Activated naive CD8-positive, alpha-beta T cell treated with anti-CD3 and anti-CD28 coated beads, Interleukin-2, amount 50 U/mL, for 16 hours (primary cell): ENCODE measurements at places on chromosomes 4 and X.

DNA sequence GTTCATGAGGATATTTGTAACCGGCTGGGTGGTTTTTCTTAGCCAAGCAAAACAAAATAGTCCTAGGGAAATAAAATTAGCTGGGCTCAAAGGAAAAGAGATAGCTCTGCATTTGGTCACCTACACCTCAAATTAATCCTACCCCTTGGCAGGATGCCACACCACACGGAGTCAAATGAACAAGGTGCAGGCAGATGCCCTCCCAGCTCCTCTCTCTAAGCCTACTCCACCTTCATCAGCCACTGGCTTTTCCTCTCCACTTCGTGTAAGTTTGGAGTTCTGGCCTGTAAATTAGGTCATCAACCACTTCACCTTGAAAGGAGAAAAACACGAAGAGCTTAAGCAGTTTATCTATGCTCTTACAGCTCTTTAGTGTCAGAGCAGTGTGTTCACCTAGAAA, 1.4 kb downstream of the DDIT4L start:
- DNase-seq = no peak

DNA sequence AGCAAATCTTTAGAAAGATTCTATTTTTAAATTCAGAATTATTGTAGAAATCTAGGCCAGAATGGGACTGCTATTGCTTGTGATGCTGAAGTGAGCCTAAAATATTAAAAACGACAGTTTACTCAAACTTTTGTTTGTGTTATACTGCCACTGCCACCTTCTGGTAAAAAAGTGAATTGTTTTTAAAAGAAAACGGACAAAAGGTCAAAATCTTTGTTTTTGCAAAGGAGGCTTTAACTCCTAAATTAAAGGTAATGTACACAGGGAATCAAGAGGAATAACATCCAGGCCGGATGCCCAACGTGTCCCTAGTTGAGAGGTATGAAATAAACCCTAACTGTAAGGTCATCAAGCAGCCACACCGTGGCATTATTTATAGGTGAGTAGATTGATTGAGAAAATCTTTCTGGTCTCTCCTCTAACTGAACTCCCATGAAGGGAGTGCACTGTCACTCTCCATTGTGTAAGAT, 338.3 kb upstream of the GALNT7 start:
- DNase-seq = no peak

- no peak for DNase-seq
These were observed 2.5 kb downstream of the VBP1 start for GRCh38 chrX:155218777-155219176.

- DNase-seq = no peak
These were observed 123.3 kb downstream of the NFKB1 start for GRCh38 chr4:102624505-102624904.

GRCh38 chr4:91961504-91961903, 342.3 kb upstream of the GRID2 start:
- no peak for DNase-seq

DNA sequence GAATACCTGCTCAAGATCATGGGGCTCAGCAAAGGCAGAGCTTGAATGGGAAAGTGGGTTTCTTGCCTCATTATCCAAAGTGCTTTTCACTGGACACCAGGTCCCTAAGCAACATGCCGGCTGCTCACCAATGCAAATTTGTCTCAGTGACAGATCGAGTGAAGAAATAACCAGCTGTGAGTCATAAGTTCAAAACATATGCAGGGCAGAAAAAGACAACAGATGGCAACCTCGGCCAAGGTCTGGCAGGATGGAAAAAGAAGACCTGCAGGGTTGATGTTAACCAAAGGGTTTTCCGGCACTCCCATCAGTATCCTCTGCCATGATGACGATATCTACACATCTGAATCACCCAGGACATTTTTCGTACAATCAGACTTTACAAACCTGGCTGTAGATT, 124.1 kb downstream of the AFAP1 start:
- no peak for DNase-seq

GRCh38 chr4:152780267-152780778, 569 bp downstream of the ARFIP1 start:
- DNase-seq = no peak

- no peak for DNase-seq
These were observed 8.1 kb downstream of the DHRSX start for GRCh38 chrX:2492531-2493218.

- DNase-seq = no peak
These were observed 173.9 kb upstream of the VCX3A start for GRCh38 chrX:6708676-6709380.

DNA sequence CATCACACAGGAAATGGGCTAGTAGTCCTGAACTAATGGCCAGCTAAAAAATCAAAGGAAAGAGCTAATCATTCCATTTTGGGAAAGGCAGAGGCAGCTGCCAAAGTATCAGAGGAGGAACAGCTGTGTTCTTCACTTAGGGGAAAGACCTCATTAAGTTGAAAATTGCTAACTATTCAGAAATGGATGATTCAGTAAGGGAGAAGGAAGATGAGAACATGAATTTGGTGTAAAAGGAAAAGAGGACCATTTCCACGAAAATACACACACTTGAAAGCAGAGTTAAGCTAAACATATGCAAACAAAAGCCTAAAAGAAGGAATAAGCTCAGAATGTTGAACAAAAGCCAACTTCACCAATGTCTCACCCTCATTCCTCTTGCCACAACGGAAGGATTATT, 90.4 kb downstream of the PCDH19 start:
- DNase-seq = no peak

DNA sequence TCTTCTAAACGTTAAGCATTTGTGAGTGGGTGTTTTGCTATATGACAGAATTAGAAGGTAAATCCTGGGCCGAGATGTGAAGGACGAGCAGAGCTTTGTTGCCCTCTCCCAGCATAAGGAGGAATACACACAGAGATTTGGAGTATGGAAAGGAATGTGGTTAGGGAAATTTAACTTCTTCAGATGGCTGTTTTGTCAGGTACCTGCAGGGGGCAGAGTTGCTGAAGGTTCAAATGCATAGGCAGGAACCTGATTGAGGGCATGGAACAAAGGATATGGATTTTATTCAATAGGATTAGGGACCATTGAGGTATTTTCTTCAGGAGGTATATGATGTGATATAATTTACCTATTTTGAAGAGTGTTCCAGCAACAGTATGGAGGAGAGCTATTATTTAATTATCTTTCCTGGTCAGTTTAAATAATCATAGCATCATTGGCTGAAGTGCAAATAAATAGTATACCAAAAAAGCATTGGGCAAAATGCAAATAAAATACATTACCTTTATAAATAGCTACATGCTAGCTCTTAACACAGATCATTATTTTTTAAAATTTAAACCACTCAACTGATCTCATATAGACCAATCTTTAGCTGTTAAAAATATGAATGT, 143.6 kb downstream of the SLIT2 start:
- DNase-seq = no peak

GRCh38 chrX:154142950-154143745, 895 bp upstream of the OPN1LW start:
- DNase-seq = no peak

GRCh38 chr4:93732509-93732908, 96.0 kb upstream of the ATOH1 start:
- DNase-seq = no peak

DNA sequence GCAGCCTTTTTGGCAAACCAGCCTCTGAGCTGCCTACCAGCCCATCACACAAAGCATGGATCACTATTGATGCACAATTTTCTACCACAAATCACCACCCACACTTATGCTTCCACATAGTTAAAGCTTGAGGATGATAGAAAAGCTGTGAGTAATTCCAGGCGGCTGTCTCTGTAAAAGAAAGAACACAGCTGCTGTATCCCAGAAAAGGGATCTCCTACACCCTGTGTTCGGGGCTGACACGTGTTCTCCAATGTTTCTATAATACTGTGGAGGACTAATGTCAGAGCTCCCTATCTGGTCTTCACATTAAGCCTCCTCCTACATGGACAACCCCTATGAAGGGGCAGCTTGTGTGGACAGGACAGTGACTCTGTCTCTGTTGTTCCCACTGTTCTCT, 12.5 kb upstream of the BRS3 start:
- DNase-seq = no peak

DNA sequence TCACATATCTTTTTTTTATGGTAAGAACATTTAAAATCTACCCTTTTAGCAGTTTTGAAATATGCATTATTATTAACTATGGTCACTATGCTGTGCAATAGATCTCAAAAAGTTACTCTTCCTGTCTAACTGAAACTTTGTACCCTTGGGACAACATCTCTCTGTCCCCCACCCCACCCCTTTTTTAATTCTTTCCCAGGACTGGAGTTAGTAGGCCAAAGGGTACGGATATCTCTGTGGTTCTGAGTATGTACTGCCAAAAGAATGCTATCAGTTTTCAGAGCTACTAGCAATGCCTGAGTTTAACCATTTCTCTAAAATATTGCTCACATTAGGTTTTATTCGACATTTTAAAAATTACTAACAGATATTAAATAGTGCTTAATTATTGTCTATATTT, 4.7 kb upstream of the FAM241A start:
- no peak for DNase-seq
